ENCODE measurements at places on chromosomes 4 and X. TPM values are rescaled to one million over a fixed set of nuclear protein-coding genes. Genes with fewer than 3 reads are reported as not detected.
A peak's percentile ranks its signal among the peaks of the same experiment; 100 is the strongest.

GRCh38 chr4:25884031-25884782 lies 21.4 kb upstream of the SEL1L3 start:
- H3K4me1 ChIP-seq, result peaks cover 11% of the 10 kb centered on the region
- no peak overlapping the region for H3K27ac ChIP-seq
- no peak for DNase-seq

SEC31A gene
- total RNA-seq, result 89.8 TPM

SOWAHD gene
- total RNA-seq, result 2.1 TPM

CCKAR gene
- total RNA-seq, result not detected

RADX gene
- 5.2 TPM for total RNA-seq

EDA2R gene
- 5.4 TPM for total RNA-seq

DNA sequence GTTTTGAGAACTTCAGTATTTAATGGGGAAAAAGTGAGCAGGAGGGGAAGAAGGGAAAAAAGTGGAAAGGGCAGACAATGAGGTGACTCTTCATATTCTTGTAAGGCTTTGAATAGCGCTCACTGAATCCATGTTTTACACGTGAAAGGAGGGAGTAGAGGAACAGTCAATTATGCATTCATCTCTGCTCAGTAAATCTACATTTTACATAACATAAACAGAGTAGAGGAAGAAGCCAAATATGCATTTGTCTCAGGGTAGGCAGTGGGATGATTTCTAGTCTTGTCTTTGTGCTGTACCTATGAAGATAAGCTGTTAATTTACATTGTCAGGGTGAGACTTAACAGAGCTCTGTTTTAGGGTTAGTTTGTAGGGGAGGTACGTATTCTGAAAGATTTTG lies 19.4 kb upstream of the ELF2 start:
- H3K27me3 ChIP-seq, result peaks cover 35% of the 10 kb centered on the region
- no peak for DNase-seq
- no peaks in the 10 kb centered on the region for H3K36me3 ChIP-seq
- H3K4me3 ChIP-seq, result no peak overlapping the region
- no peaks in the 10 kb centered on the region for H3K4me1 ChIP-seq

CBR4 gene
- total RNA-seq, result 17.8 TPM

DNA sequence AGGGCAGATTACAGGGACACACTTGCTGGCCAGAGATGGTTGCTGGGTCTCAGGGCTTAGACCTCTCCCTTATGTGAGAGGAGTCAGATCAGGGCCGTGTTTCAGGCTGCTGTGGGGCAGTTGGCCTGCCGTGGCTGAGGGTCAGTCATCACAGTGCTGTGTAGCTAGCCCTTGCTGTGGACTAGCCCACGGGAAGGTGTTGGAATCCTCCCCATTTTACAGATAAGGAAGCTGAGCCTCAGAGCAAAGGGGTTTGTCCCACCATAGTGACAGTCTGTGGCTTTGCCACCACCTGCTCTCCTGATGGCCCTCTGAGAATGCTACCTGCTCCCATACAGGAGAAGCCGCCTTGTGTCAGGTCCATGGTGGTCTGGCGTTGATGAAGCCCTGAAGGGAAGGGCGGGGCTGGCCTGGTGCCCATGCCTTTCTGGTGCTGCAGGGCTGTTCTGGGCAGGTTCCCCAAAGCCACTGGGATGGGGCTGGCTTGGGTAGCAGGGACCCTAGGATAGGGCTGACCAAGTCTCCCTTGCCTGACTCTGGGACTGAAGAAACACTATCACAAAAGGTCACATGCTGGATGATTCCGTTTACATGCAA lies 2.4 kb upstream of the FAM53A start:
- no peak overlapping the region for H3K4me3 ChIP-seq
- peaks cover 19% of the 10 kb centered on the region for H3K36me3 ChIP-seq
- H3K4me1 ChIP-seq, result peaks cover 9% of the 10 kb centered on the region
- DNase-seq, result no peak
- peaks cover 13% of the 10 kb centered on the region for H3K27me3 ChIP-seq

- no peak for DNase-seq
- no peaks in the 10 kb centered on the region for H3K27me3 ChIP-seq
- no peak overlapping the region for H3K4me3 ChIP-seq
- no peak overlapping the region for H3K27ac ChIP-seq
Observed at GRCh38 chr4:46425775-46426400, 36.0 kb upstream of the GABRA2 start.

DNA sequence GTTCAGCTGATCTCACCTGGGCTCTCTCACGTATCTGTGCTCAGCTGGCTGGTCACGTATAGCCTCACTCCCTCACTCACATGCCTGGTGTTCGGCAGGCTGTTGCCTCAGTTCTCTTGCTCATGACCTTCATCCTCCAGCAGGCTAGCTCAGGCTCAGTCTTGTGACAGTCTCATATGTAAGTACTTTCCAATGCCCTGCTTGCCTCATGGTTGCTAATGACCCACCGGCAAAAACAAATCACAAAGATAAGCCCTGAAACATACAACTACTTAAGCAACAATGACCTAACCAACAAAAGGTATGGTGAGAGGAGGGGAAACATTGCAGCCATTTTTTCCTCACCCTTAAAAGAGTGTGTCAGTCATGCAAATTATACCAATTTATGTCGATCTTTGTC lies 25.0 kb downstream of the MEPE start:
- no peaks in the 10 kb centered on the region for H3K4me1 ChIP-seq
- no peak for DNase-seq
- no peak overlapping the region for H3K4me3 ChIP-seq
- no peaks in the 10 kb centered on the region for H3K36me3 ChIP-seq

- no peak overlapping the region for H3K27ac ChIP-seq
- no peak for DNase-seq
- H3K4me3 ChIP-seq, result no peak overlapping the region
- no peaks in the 10 kb centered on the region for H3K27me3 ChIP-seq
Observed at GRCh38 chr4:27484216-27484615, 623.6 kb downstream of the STIM2 start.

- no peak overlapping the region for H3K27ac ChIP-seq
- no peaks in the 10 kb centered on the region for H3K27me3 ChIP-seq
- no peak overlapping the region for H3K4me3 ChIP-seq
- DNase-seq, result no peak
- H3K4me1 ChIP-seq, result peaks cover 8% of the 10 kb centered on the region
- H3K36me3 ChIP-seq, result no peaks in the 10 kb centered on the region
Observed at GRCh38 chrX:57587607-57588006, 4.2 kb upstream of the ZXDB start.

DNA sequence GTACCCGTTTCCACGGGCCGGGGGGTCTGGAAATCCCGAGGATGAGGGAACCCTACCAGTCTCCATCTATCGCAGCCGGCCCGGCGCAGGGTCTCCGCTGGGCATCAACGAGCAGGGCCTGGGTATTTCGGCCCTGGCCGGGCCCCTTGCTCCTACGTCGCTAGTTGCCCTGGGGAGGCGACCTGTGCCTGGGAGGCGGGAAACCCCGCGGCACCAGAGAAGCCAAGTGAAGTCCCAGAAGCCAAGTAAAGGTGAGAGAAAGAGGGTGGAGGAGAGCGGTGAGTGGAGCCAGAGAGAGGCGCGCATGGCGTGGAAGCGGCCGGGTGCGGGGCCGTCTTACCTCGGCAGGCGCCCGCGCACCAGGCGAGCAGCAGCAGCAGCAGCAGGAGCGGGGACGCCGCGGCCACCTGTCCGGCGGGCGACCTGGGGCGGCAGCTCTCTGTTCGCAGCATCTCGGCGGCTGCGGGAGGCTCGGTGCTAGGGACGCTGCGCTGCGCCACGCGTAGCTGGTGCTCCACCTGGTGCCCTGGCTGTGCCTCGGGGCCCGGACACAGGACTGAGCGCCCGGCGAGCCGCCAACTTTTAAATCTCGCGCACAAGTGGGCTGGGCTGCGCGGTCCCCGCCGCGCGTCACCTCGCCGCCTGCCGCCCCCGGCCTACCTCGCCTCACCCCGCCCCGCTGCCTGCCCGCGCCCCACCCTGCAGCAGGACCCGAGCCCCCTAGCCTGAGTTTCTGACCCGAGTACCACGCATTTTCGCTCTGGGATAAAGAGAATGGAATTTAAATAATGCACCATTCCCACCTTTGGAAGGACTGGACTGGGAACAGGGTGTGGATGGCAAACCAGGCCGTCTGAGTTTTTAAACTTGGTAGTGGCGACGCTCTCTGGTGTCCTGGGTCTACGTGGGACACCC lies at the start of gene NMU:
NMU (minus strand) TSS at position 558 of the 915 bp plus-strand sequence; CDS start at position 452, 106 bp downstream.
- DNase-seq, result peak; percentile 56
- H3K27ac ChIP-seq, result no peak within 1 kb of the TSS
- H3K4me1 ChIP-seq, result peaks cover 13% of the 10 kb centered on the region
- H3K27me3 ChIP-seq, result peaks cover 78% of the 10 kb centered on the region
- no peaks in the 10 kb centered on the region for H3K36me3 ChIP-seq
- peak within 1 kb of the TSS; percentile 60 for H3K4me3 ChIP-seq

DNA sequence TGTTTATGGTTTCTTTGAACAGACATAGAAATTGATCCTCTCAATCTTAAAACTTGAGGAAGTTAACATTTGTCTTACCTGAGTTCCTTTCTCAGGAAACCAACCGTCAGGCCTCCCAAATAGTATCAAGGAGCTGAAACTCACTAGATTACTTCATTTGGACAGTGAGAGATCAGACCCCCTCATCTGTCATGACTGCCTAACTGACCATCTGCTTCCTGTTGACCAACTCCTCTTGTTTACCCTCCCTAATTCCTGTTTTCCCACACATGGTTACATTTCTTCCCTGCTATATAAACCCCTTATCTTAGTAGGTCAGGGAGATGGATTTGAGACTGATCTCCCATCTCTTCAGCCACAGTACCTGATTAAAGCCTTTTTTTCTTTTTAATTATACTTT lies 46.2 kb upstream of the NMU start:
- no peaks in the 10 kb centered on the region for H3K36me3 ChIP-seq
- H3K4me3 ChIP-seq, result no peak overlapping the region
- no peak overlapping the region for H3K27ac ChIP-seq
- peaks cover 5% of the 10 kb centered on the region for H3K27me3 ChIP-seq
- no peaks in the 10 kb centered on the region for H3K4me1 ChIP-seq
- DNase-seq, result no peak

GRCh38 chr4:148067301-148067916 lies 335.5 kb downstream of the ARHGAP10 start:
- H3K27me3 ChIP-seq, result no peaks in the 10 kb centered on the region
- DNase-seq, result no peak
- no peaks in the 10 kb centered on the region for H3K4me1 ChIP-seq
- peaks cover 3% of the 10 kb centered on the region for H3K36me3 ChIP-seq
- H3K4me3 ChIP-seq, result no peak overlapping the region

C4orf50 gene
- total RNA-seq, result 0.82 TPM

- H3K27me3 ChIP-seq, result peaks cover 10% of the 10 kb centered on the region
- H3K36me3 ChIP-seq, result no peaks in the 10 kb centered on the region
- H3K4me1 ChIP-seq, result no peaks in the 10 kb centered on the region
- H3K27ac ChIP-seq, result no peak overlapping the region
- DNase-seq, result no peak
Observed at GRCh38 chrX:13888284-13888683, 71.4 kb upstream of the GPM6B start.

- H3K4me1 ChIP-seq, result peaks cover 26% of the 10 kb centered on the region
- H3K4me3 ChIP-seq, result no peak overlapping the region
- H3K27me3 ChIP-seq, result no peaks in the 10 kb centered on the region
- H3K27ac ChIP-seq, result peak overlapping the region; percentile 15
- H3K36me3 ChIP-seq, result peaks cover 42% of the 10 kb centered on the region
- no peak for DNase-seq
Observed at GRCh38 chr4:112645541-112646329, 8.8 kb downstream of the LARP7 start.

DNA sequence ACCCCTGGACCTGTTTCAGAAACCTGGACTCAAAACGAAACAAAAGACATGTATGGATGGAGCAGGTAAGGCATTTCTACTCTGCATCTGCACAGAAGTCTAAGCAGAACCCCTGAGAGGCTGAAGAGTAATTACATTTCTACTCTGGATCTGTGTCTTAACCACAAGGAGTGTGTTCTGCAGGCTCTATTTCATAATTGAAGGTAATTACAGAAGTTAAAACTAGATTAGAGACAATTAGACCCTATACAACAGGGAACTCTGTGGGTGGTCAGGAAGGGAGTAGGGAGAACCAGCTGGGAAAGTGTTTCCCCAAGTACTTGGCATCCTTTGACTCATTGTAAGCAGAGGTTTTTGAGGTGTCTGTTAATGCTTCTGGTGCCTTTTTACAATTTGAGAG lies 69.8 kb downstream of the IGSF1 start:
- H3K27me3 ChIP-seq, result no peaks in the 10 kb centered on the region
- H3K36me3 ChIP-seq, result no peaks in the 10 kb centered on the region
- no peak overlapping the region for H3K27ac ChIP-seq
- H3K4me3 ChIP-seq, result no peak overlapping the region

GRCh38 chr4:37780444-37781130 lies 45.9 kb upstream of the PGM2 start:
- no peaks in the 10 kb centered on the region for H3K27me3 ChIP-seq
- peaks cover 16% of the 10 kb centered on the region for H3K4me1 ChIP-seq
- no peak overlapping the region for H3K4me3 ChIP-seq
- H3K27ac ChIP-seq, result no peak overlapping the region
- DNase-seq, result peak; percentile 68

PRICKLE3 gene
- 24.7 TPM for total RNA-seq

MAGEB10 gene
- not detected for total RNA-seq

- H3K27me3 ChIP-seq, result no peaks in the 10 kb centered on the region
- H3K27ac ChIP-seq, result no peak overlapping the region
- DNase-seq, result no peak
- H3K36me3 ChIP-seq, result no peaks in the 10 kb centered on the region
- H3K4me1 ChIP-seq, result no peaks in the 10 kb centered on the region
Observed at GRCh38 chr4:158295053-158295452, 84.8 kb downstream of the TMEM144 start.

TXK gene
- 21.2 TPM for total RNA-seq

- no peak overlapping the region for H3K27ac ChIP-seq
- peaks cover 65% of the 10 kb centered on the region for H3K36me3 ChIP-seq
- H3K4me1 ChIP-seq, result peaks cover 71% of the 10 kb centered on the region
- no peak for DNase-seq
Observed at GRCh38 chr4:184424993-184425758, 49.2 kb downstream of the IRF2 start.

FHDC1 gene
- total RNA-seq, result 0.12 TPM

DNA sequence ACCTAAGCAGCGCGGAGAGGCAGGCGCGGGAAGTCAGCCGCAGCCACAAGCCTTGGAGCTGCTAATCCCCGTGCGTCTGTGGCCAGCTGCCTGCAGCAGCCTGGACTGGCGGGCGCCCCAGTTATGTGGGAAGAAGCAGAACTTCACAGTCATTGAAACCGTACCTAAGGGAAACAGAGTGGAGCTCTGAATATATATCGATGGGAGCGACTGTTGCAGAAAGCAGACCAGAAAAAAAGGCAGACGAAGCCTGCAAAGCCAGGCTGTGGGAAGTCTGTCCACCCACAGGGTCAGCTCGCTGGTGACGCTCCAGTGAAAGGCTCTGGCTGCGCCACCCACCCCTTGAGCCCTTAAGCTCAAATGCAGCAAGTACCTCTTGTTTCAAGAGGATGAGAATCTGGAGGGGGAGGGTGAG lies 24.7 kb downstream of the KCNE5 start:
- H3K36me3 ChIP-seq, result no peaks in the 10 kb centered on the region
- H3K4me3 ChIP-seq, result no peak overlapping the region
- DNase-seq, result no peak
- H3K4me1 ChIP-seq, result no peaks in the 10 kb centered on the region

DNA sequence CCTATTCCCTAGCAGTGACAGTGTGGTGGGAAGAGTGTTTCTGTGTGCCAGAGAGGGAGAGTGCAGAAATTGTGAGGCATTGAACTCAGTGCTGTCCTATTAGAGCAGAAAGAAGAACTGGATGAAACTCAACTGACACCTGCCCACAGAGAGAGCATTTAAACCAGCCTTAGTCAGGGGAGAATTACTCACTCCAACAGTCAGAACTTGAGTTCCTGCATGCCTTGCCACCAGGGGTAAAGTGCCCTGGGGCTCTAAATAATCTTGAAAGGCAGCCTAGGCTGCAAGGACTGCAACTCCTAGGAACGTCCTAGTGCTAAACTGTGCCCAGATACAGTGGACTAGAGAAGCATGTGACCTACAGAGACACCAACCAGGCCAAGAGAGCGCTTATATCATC lies 12.8 kb downstream of the CYSLTR1 start:
- peaks cover 12% of the 10 kb centered on the region for H3K4me1 ChIP-seq
- no peaks in the 10 kb centered on the region for H3K27me3 ChIP-seq
- H3K4me3 ChIP-seq, result no peak overlapping the region
- no peak for DNase-seq

All from activated CD8-positive, alpha-beta memory T cell treated with anti-CD3 and anti-CD28 coated beads, Interleukin-2, amount 10 ng/mL, durations not matched to agents 7 days and 5 days (primary cell).